Cortex of kidney (tissue), 1 donor: ENCODE measurements at places on chromosomes 11 and 22.

DNA sequence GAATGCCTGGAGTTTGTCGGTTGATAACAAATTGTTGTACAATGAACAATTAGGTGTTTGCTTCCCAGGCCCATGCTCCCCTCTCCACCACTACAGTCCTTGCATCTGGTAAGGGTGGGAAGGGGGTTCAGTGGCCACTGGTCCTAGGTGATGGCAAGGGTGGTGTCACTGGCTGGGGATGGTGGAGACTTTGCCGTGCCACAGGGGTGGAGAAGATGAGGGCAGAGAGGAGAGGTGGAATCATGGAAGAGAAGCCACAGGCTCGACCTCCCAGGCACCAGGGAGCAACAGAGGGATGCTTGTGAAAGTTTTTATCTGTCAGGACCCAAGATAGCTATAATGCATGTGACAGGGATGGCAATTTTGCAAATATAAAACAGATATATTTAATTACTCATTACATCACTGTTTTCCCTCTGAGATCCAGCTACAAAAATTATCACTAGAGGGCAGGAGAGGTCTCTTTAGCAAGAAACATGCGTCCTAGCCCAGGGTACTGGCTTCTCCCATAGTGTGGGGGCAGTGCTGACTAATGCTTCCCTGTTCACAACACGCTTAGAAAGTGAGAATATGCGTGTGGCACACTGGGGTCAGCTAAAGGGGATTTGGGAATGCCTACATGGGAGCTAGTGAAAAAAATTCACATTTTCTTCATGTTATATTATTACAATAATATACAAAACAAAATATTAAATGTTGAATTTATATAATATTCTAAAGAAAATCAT is 49.0 kb upstream of the AMPD3 start:
- DNase-seq, result no peak

- no peak for DNase-seq
Measured at GRCh38 chr11:96309643-96310017, 33.4 kb downstream of the MAML2 start.

- DNase-seq, result no peak
Measured at GRCh38 chr22:39468487-39469325, 11.9 kb downstream of the MGAT3 start.

- no peak for DNase-seq
Measured at GRCh38 chr11:84830372-84830771, 796.8 kb downstream of the DLG2 start.
